MV-4-11 (cell line): ENCODE measurements at places on chromosomes 16 and 17.

GRCh38 chr17:48528936-48529682 lies 1.7 kb downstream of the HOXB1 start:
- DNase-seq, result no peak

GRCh38 chr17:8382880-8383142 lies 182 bp downstream of the RPL26 start:
- no peak for DNase-seq

GRCh38 chr17:43822570-43823190 lies 10.3 kb downstream of the MPP3 start:
- no peak for DNase-seq

DNA sequence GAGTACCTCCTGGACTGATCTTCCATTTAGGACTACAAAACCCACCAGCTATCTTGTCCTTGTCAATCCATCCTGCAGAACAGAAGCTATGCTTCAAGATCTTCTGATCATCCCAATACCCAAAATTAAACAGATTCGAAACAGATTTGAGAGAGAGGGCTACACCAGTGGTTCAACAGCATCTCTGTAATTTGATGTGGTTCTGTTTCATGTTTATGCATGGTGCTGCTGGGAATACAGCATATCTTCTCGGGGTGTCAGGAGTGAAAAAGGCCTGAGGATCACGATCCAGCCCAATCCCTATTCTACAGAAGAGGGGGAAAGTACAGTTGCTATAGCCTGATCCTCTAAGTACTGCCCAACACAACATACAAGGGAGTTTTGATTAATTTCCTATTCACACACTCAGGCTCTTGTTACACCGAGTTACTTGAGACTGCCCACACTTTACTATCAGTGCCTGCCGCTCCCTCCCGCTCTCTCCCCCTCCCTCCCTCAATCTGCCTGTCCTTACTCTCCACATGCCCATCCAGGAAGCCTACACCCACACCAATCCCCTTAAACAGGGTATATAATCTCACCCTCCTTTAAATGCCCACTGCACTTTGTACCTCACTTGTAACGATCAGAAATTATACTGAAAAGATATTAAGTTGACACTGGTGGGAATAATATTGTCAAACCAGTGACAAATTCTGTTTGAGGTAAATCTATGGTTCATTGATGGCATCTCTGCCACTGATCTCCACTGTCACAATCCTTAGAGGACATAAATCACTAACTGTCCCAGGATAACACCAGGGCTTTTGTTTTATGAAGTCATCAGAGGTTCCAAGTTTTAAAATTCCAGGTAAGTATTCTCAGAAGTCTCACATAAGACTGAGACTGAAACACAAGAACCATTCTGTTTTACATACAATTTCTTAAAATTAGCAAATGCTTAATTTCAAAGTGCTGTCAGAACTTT lies 89.3 kb upstream of the PLEKHM1 start:
- DNase-seq, result no peak

DNA sequence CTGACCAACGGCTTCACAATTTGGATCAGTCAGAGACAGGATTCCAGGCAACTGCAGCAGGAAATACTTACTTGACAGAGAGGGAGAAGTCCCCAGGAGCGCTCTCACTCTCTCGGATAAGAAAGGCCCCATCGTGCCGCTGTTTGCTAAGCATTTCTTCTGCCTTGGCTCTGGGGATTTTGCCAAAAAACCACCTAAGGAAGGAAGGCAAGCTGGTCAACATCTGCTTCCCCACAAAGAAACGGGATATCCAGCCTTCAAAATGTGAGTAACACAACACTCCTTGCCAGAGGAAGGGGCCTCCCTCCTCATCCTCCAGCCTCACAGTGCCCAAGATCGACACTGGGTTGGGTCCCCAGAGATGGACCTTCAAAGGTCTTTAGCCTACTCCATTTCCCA lies 36.6 kb upstream of the SLC25A19 start:
- DNase-seq, result peak; percentile 25

- no peak for DNase-seq
Observed at GRCh38 chr17:65022751-65023700, 33.5 kb downstream of the GNA13 start.

GRCh38 chr17:67716405-67716798 lies 1.3 kb upstream of the NOL11 start:
- DNase-seq, result no peak

- no peak for DNase-seq
Observed at GRCh38 chr17:80820331-80820730, 171.3 kb upstream of the CHMP6 start.

GRCh38 chr17:16925461-16926060 lies 46.4 kb downstream of the TNFRSF13B start:
- no peak for DNase-seq

DNA sequence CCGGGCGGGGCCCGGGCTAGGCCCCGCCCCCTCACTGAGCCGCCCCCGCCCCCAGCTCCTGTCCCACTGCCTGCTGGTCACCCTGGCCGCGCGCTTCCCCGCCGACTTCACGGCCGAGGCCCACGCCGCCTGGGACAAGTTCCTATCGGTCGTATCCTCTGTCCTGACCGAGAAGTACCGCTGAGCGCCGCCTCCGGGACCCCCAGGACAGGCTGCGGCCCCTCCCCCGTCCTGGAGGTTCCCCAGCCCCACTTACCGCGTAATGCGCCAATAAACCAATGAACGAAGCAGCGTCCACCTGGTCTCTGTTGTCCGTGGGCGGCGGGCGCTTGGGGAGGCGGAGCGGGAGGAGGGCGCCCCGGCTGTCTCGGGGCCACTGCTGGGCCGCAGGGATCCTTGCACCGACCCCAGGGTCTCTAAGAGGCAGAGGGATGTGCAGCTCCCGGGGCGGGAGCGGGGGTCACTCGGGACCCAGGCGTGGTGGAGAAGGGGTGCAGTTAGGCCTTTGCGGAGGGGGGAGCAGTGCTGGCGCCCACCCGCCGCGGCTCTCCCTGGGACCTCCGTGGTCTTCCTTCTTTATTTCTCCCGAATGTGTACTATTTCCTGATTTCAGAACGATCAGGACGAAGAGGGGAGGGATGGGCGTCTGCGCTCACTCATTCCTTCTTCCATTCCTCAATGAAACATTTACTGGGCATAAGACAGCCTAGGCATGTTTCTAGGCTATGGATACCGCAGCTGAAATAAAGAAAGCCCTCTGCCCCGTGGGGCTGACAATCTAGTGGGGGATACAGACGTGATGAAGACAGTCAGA lies 2.0 kb downstream of the HBZ start:
- no peak for DNase-seq

DNA sequence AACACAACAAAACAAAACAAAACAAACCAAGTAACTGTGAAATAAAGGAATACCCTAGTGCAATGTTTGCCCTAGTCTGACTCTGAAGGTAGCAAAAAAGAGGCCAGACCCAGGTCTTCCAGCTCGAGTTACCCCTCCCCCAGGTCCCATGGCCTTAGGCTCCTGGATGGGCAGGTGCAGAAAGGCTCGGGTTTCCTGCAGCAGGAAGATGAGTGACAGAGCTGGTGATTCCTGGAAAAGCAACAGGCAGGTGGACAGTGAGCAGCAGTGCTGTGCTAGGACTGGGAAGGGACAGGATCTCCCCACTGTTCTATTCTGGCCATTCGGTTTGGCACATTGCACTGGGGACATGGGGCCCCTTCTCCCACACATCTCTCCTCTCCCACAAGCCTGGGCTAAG lies 42.9 kb upstream of the MRTFB start:
- no peak for DNase-seq

DNA sequence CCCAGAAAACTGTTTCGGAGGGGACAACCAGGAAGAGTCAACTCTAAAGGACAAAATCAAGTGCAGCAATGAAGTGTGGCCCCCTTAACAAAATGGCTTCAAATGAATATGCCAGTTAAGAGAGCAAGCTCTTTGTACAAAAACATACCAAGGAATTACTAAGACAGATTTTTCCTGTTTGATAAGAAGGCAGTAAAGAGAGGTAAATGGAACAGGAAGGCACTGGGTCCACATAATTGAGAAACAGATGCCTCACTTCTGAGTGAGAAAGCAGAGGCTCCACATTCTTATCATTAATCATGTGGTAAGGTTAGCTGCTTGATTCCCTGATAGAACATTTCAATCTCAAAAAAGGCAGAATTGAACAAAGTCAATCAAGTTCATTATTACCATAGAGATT lies 44.9 kb downstream of the MBTD1 start:
- DNase-seq, result no peak

- no peak for DNase-seq
Observed at GRCh38 chr16:12551530-12551929, 252.2 kb downstream of the CPPED1 start.

- no peak for DNase-seq
Observed at GRCh38 chr17:47087093-47087492, 102.0 kb downstream of the CDC27 start.

DNA sequence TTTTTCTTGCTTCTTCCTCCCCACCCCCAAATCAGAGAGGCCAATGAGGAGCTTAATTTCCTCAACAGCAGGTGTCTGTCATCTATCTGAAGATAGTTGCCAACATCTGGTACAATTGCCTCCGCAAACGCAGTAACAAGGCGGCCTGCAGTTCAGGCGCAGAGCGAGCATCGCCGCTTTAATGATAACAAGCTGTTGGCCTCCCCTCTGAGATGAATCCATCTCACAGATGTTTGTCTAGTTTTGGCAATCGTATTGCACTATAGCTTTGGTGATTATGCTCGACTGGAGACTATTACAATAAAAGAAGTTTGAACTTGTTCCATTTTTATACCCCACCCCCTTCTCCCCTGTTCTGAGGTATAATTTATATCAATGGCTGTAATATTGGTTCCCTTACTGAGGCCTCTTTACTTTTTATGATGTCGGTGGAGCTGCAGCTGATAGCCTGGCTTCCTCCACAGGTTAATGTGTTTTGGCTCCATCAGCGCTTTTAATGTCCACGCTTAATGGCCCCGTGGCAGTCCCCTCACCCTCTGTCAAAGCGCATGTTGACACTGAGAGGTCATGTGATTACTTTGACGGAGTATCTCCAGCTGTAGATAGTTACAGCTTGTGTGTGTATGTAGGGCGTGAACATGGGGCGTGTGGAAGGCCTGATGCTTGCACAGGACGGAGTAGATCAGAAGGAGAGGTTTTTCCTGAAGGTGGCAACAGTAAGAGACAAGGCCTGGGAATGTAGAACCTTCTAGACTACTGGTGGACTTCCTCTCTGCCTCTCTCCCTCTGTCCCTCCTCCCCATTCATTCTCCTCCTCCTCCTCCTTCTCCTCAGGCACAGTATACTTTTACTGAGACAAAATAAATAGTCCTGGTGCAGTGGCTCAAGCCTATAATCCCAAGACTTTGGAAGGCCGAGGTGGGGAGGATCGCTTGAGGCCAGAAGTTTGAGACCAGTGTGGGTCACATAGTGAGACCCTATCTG lies 164.7 kb downstream of the MSI2 start:
- no peak for DNase-seq

GRCh38 chr16:19406891-19407491 lies 10.7 kb upstream of the TMC5 start:
- no peak for DNase-seq

DNA sequence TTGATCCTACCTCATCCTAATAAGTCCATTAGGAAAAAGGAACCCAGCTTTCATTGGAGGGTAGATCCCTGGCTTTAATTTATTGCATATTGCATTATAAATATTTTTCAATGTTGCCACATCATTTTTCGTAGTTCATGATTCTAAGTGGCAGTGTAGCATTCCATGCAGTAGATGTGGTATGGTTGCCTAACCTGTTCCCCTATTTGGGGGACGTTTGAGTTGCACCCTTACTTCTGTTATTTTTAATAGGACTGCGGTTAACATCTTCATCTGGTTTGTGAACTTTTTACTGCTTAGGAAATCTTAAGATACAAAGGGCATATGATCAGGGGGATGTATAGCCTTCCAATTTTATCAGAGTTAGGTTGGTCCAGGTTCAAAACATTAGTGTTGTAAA lies 5.4 kb downstream of the SCPEP1 start:
- peak; percentile 78 for DNase-seq

- DNase-seq, result peak; percentile 36
Observed at GRCh38 chr17:9522074-9522473, 53.5 kb downstream of the STX8 start.

GRCh38 chr17:30160419-30161172 lies 44.0 kb downstream of the NSRP1 start:
- DNase-seq, result no peak

DNA sequence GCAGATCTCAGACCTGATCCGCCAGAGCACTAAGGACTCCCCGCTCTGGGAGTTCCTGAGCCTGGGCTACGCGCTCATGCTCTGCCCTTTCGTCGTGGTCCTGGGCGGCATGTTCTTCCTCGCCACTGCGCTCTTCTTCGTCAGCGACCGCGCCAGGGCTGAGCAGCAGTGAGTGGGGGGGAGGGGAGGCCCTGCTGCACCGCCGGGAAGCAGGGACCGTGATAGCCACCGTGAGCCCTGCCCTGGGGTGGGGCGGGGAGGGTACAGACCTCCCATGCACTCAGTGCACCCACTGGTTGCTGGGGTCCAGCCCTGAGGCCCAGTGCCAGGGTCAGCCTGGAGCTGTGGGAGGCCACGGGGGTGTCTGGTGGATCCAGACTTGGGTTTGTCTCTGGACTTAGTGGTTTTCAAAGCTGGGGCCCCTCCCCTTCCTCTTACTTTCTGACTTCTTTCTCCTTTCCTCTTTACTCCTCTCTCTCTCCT lies 18.9 kb downstream of the MYBBP1A start:
- DNase-seq, result peak; percentile 79

- DNase-seq, result no peak
Observed at GRCh38 chr16:60541535-60541934, 1494.7 kb downstream of the CDH8 start.

- DNase-seq, result peak; percentile 32
Observed at GRCh38 chr16:1770328-1771187, 785 bp downstream of the NME3 start.

GRCh38 chr16:3879887-3880564 lies 487 bp downstream of the CREBBP start:
- no peak for DNase-seq

- DNase-seq, result no peak
Observed at GRCh38 chr16:83733301-83733700, 74.5 kb upstream of the HSBP1 start.

- no peak for DNase-seq
Observed at GRCh38 chr17:29216856-29217255, 29.8 kb upstream of the CRYBA1 start.

GRCh38 chr16:64823481-64824075 lies 298.3 kb downstream of the CDH11 start:
- DNase-seq, result no peak

DNA sequence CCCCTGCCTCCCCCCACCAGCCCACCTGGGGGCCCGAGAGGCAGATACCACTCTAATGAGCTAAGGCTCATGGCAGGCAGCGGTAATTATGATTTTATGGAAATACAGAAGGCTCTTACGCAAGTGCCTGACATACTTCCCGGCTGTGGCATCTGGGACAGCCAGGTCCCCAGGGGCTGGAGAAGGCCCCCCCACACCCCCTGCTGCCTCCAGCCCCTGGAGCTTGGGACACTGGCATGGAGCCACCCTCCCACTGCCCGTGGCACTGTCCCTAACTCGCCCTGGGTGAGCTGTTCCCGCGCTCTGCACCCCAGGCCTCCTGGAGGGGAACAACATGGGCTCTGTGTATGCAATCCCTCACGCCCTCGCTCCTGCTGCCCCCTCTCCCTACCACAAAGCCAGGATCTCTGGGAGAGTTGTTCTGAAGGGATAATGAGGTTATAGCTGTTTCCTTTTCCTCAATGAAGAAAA lies 5.4 kb upstream of the STAC2 start:
- no peak for DNase-seq
